ENCODE measurements at places on chromosomes 2 and 18.

DNA sequence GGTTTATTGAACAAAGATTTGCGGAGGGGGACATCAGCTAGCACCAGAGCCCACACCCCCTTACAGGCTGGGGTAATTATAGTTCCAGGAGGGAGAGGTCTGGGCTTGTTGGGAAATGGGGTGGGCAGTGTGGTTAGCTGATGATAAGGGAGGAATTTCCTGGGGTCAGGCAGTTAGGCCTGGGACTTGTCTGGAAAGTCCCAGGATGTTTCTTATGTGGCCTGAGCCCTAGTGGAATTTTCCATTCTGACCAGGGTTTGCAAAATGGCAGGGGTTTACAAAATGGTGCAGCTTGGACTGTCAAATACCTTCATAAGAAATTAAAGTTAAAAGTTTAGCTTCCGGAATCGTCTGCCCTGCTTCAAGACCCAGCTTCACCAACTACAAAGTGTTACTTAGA, 199.1 kb downstream of the FBXO15 start:
- no peak for DNase-seq

- DNase-seq = no peak
Observed at GRCh38 chr2:11419781-11420180, 46.2 kb downstream of the E2F6 start.

- no peak for DNase-seq
Observed at GRCh38 chr2:102505290-102505689, 32.3 kb downstream of the SLC9A4 start.

DNA sequence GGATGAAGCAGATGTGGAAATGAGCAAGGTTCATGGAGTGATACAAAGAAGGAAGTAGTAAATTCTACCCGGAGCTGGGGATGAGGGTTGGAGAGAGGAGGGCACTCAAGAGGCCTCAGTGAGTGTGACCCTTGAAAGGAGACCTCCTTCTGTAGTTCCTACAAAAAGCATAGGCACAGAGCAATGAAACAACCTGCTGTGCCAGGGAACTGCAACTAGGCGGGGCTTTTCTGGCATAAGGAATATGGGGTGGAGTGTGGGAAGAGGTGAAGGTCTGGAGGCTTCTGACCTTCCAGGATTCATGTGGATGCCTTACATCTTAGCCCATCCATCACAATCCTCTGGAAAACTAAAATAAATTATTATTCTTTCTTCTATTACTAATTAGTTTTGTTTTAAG, 25.5 kb upstream of the PGAP1 start:
- no peak for DNase-seq

DNA sequence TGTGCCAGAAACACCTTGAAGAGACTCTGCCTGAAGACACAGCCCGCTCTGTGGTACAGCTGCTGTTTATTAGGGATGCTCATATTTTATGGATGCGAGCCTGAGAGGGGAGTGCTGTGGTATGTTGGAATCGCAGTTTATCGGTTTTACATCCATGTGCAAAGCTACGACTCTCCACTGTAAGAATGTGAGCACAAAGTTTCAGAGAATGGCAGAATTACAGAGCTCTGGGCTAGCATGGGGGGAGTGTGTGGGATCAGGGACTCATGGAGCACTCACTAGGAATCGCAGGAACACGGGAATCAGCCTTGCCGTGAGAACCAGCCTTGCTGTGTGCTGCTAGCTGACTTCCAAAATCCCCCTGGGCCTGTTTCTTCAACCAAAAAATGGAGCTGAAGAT, 199.9 kb downstream of the RNF144A start:
- DNase-seq = no peak

DNA sequence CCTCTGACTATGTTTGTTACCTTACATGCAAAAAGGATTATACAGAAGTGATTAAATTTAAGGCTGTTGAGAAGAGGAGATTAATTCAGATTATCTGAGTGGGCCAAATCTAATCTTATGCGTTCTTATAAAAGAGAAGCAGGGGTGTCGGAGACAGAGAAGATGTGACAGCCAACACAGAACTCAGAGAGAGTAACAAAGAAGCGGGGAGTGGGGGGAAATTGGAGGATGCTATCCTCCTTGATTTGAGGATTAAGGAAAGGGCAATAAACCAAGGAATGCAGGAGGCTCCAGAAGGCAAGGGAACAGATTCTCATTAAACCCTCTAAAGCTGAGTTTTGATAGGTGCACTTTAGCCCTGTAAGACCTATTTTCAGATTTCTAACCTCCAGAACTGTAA, 291.3 kb upstream of the REG3G start:
- DNase-seq = no peak
